AML-193 (cell line): ENCODE measurements at places on chromosomes 2 and 18.
A peak's percentile ranks its signal among the peaks of the same experiment; 100 is the strongest.

DNA sequence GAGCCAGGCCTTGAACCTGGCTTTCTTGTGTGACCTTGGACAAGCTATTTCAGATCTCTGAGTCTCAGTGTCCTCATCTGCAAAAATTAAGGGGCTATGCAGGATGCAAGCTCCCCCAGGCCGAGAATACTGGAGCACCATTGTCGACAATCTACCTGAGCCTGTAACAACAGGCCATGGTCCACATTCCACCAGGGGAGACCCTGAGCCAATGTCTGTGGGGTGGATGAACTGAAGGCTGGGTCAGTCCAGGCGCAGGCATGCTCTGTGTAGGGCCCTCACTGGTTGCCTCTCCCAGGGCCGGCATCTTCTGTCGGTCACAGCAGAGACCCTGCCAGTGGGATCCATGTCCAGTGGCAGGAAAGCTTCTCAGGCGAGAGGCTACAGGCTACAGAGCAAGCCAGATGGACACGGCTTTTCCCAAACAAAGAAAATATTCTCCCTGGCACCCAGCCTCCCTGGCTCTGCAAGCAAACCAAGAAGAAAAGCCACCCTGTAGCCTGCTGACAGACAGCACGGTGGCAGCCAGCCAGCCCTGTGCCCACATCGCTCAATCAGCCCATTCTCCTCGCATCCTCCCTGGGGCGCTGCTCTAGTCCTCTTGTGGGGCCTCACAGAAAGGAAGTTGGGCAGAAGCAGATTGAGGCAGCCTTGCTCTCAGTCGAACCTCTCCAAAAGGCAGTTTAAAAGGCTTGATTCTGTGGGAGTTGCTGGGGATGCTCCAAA, 48.7 kb upstream of the FZD7 start:
- DNase-seq: no peak

GRCh38 chr2:219886615-219887014, 259.2 kb downstream of the SLC4A3 start:
- DNase-seq: no peak

- DNase-seq: no peak
Observed at GRCh38 chr2:129880971-129881370, 98.5 kb upstream of the RAB6C start.

DNA sequence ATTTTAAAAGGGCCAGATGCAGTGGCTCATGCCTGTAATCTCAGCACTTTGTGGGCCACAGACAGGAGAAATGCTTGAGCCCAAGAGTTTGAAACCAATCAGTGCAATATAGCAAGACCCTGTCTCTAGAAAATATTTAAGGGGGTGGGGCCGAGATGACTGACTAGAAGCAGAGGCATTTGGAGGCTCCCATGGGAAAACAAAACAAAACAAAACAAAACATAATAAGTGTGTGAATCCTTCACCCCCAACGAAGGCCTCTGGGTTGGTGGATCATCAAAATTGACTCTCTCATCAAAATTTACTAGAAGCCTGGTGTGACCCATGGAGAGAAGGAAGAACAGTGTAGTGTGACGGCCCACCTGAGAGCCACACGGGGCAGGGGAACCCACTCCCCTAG, 560.9 kb downstream of the LRP1B start:
- DNase-seq: no peak

- no peak for DNase-seq
Observed at GRCh38 chr18:76937597-76937996, 115.2 kb downstream of the ZNF236 start.

DNA sequence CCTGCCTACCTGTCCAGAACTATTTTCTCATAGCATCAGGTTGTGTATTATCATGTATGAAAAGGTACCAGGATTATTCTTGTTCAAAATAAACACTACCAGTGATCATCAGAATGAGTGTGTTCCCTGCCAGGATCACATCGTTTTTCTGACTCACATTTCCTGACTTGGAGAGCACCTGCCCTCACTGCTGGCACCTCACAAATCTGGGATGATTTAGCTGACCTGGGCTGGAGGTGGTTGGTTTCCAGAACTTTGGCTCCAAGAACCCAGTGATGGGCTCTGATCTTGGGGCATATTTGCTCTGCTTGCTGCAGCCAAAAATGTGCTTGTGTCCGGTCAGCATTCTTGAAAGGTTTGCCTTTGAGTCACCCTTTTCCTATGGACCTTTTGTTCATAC, 836.3 kb upstream of the ACVR2A start:
- DNase-seq: no peak

- DNase-seq: no peak
Observed at GRCh38 chr2:98806236-98806697, 75.3 kb upstream of the MGAT4A start.

GRCh38 chr2:47950340-47951301, 44.3 kb upstream of the FBXO11 start:
- no peak for DNase-seq

DNA sequence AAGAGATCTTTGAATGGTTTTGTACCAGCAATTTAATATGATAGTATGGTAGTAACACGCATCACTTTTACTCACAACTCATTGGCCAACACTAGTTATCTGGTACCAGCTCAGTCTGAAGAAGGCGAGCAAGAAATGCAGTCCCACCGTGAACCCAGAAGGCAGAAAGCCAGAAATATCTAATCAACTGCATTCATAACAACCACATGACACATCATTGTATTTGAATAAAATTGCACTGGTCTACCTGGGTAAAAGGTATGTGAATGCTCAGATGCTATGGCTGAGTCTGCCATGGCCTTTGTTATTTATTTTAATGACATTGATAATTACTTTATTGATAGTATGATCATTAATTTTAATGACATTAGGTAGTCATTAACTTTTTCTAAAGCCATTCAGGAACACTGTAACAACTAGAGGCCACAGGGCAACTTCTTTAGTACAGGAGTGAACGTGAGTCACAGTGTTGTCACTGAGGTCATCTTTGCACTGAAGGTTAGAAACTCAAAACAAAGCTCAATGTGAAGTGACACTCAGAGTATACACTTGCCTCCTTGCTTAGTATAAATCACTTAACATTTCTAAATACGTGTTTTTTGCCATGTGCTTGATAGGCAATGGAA, 475.6 kb upstream of the TNP1 start:
- DNase-seq: no peak

- no peak for DNase-seq
Observed at GRCh38 chr2:55025627-55026026, 24.6 kb downstream of the RTN4 start.

- no peak for DNase-seq
Observed at GRCh38 chr2:66587216-66587615, 152.3 kb downstream of the MEIS1 start.

- DNase-seq: no peak
Observed at GRCh38 chr2:176156807-176157498, at the start of gene HOXD3. Gene HOXD3 (plus strand): TSS chr2:176157307. CDS start chr2:176169115, 11,808 bp downstream.

DNA sequence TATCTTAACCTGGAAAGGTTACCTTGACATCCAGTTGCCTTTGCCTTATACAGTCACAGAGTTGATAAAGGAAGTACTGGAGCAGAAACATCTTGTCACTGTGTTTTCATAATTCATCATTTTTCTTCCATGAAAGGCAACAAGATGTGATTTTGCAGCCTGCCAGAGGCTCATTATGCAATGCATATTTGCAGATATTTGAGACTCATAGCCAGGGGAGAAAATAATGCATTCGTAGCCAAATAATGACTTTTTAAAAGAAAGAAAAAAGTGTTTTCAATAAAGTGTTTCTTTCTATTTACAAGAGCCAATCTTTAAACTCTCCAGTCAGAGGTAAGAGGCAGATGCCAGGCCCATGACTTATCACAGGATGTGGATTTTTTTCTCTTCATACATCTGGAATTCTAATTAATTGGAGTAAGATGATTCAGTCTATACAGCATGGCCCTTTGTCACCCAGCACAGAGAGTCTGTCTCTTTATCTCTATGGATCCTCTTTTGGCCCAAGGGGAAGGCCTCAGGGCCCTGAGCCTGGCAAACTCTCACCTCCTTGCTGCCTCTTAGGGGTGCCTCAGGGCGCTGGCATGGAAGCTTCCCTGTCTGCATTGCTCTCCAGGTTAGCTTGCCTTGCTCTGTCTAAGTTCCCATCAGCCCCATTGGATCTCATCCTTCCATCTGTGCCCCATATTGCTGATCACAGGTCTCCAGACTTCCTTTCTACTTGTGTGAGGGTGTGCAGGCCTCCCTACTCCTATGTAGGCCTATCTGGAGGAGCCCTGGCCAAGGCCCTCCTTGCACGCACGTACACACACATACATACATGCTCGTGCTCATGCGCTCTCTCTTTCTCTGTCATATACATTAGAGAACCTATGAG, 247.7 kb downstream of the TPGS2 start:
- no peak for DNase-seq

GRCh38 chr2:241282555-241282954, 32.9 kb downstream of the HDLBP start:
- DNase-seq: no peak

DNA sequence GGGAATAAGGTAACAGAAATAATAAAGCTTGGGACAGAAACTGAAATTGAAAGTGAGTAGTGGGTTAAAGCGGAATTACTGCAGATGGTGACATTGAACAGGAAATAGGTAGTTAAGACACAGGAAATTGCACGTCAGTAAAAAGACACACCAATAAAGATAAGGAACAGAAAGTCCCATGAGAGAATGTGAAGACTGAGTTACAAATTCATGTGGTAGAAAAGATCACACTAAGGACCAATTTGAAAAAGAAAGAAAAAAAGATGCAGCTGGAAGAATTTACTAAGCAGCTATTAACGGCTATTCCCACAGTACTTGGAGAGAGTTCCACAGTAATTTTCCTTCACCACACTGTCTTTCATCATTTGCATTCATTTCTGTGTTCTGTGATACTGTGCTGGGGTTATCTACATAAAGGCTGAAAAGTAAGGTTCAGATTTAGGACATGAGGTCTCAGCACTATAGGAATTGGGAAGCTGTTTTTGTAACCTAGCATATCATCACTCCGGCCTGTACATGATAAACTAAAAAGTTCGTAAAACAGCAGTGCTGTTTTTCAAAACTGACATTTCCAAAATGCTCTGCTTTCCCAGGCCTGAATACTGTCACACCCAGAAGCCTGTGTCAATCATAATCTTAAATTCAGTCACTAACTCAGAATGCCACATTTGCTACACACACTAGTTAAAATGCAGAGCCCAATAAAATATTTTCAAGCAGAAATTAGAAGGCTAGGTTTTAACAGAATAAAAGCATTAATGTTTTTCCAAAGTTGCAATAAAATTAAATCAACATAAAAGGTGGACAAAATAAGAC, 42.9 kb downstream of the SRBD1 start:
- DNase-seq: peak; percentile 88

- DNase-seq: peak; percentile 66
Observed at GRCh38 chr18:46071653-46072375, at the start of gene PSTPIP2. Gene PSTPIP2 (minus strand): TSS chr18:46072260. CDS start chr18:46072188, 72 bp downstream.

DNA sequence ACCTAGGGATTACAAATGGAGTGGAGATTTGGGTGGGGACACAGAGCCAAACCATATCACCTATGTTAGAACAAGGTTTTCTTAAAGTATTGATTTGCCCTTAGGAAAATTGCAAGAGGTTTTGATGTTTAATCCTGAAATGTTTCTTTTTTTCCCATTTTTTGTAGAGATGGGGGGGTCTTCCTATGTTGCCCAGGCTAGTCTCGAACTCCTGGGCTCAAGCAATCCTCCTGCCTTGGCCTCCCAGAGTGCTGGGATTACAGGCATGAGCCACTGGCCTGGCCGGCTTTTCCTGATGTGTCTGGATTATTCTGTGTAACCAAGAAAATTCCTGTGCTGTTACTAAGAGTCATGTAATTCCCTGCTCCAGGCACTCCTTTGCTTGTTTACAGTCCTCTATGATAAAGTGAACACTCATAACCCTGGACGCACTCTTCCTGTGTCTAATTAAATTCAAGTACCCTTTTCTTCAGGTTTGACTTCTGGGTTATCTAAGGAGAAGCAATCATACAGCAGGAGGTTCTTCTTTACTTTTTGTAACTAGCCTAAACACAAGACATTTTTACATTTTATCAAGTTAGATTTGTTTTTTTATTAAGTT, 15.0 kb upstream of the CTDP1 start:
- no peak for DNase-seq

- DNase-seq: no peak
Observed at GRCh38 chr2:235765181-235765820, 271.5 kb downstream of the AGAP1 start.

DNA sequence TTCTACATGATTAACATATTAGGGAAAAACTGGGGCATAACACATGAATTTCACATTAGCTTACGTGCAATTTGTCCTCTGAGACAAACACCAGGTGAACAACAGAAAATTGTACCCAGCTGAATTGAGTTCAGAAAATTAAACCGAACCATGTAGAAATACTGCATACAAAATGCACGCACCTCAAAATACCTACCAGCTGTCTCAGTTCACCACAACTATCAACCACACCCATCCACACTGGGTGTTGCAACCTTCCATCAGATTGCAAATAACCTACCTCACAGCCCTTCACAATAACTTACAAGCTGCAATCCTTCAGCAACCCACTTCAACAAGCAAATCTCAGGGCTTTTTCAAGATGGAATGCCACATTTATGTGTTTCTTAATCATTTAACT, 55.9 kb downstream of the UNC50 start:
- peak; percentile 13 for DNase-seq

DNA sequence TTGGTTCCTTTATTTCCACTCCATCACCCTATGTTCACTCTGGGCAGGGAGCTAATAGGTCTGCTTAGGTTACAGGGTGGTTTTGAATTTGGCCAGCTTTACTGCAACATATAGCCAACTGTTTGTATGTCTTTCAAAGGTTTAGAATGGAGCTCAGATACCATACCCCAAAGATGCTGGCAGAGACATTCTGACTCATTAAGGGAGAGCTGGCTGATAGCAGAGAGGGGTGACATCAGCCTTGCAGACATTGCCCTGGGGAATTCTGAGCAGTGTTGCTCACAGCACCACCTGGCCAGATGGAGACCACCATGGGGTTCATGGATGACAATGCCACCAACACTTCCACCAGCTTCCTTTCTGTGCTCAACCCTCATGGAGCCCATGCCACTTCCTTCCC, 2.1 kb downstream of the PROKR1 start:
- no peak for DNase-seq

DNA sequence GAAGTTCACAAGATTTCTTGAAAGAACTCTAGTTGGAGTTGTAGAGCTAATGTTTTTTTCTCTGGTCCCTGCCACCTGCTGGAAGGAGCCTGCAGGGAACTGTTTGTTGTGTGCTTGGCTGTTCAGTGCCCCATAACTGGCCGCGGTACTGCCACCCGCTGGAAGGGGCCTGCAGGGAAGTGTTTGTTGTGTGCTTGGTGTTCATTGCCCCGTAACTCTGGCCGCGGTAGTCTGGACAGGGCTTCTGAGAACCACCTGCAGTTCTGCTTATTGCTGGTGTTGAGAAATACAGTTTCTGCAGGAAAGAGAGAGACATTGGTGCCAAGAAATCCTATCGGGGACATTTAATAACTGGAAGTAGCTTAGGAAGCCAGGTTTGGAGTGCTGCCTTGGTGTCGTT, 58.1 kb downstream of the AGAP1 start:
- no peak for DNase-seq

- no peak for DNase-seq
Observed at GRCh38 chr2:84498150-84498799, 18.0 kb upstream of the DNAH6 start.

DNA sequence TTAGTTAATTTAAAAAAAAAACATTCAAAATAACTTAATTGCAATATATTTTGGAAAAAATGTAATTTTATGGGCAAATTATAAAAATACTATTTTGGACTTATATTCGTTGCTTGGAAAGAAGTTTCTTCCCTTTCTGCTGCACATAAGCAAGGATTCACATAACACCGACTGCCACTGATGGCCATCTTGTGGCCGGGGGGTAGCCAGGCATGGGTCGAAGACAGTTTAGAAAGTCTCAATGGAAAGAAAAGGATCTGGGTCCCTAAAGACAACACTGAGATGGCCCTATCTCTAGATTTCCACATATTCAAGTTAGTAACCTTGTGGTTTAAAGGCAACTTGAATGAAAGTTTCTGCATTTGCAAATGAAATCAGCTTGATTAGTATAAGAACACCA, 318.6 kb downstream of the AKAIN1 start:
- no peak for DNase-seq
